Stimulated activated CD8-positive, alpha-beta memory T cell treated with anti-CD3 and anti-CD28 coated beads, Interleukin-4, amount 100 ng/mL, for 24 hours (primary cell): ENCODE measurements at places on chromosomes 2 and 18.
A peak's percentile ranks its signal among the peaks of the same experiment; 100 is the strongest.

- no peak for DNase-seq
Measured at GRCh38 chr2:226664140-226664539, 135.5 kb downstream of the IRS1 start.

DNA sequence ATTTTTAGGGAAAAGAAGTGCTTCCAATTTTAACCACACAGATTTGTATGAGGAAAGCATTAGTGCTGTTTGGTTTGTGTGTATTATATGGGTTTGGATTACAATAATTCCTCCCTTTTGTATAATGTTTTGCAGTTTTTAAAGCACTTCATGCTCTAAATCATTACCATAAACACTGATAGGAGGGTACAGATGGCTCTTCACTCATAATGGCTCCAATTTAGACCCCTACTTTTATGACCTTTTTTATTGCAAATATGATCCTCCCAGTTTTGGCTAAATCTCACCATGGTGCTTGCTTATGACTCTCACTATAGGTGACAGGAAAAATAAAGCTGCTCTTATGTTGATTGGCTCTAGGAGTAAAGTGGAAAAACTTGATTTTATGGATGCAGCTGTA, 23.8 kb upstream of the TMEM17 start:
- no peak for DNase-seq

GRCh38 chr2:174595891-174596397, 1.7 kb downstream of the WIPF1 start:
- no peak for DNase-seq

GRCh38 chr2:37982147-37982582, 57.1 kb downstream of the RMDN2 start:
- DNase-seq = peak; percentile 35

DNA sequence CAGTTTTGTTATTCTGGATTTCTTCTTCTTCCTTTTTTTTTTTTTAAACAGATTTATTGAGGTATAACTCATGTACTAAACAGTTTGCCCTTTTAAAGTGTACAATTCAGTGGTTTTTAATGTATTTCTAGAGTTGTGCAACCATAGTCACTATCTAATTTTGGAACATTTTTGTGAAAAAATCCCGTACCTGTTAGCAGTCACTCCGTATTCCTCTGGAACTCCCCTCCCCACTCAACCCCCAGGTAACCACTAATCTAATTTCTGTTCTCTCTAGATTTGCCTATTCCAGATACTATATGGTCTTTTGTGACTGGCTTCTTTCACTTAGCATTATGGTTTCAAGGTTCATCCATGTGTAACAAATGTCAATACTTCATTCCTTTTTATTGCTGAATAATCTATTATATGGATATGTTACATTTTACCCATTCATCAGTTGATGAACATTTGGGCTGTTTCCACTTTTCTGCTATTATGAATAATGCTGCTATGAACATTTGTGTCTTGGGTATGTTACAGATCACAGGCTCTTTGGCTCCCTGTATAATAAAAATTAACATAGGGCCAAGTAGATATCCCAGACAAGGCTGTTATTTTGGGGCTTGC, 21.9 kb downstream of the EHBP1 start:
- DNase-seq = no peak

GRCh38 chr2:47033102-47033880, 117.7 kb upstream of the MCFD2 start:
- no peak for DNase-seq

DNA sequence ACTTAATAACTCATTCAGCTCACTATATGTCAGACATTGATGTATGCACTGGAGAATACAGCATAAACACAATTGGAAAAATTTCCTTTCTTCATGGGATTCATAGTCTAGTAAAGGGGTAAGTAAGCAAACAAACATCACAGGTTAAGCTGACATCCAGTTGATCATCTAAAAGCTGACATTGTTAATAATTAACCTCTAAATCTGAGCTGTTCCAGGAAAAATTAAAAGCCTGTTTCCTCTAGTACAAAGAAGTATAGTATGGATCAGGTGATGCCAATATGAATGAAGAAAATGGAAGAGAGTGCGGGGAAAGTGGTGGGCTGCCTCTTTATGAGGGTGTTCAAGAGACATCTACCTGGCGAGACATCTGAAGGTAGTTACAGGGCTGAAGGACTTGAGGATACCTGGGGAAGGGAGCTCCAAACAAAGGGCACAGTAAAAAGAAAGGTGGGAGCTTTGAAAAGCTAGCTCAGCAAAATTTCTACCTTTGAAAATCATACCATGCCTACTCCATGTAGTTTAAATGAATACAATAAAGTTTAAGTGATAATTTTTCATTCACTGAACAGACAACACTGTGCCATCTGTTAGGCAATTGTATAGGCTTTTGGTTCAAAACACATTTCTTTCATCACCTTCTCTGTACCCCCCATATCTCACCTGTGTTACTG, 619.3 kb downstream of the TRIB2 start:
- no peak for DNase-seq

DNA sequence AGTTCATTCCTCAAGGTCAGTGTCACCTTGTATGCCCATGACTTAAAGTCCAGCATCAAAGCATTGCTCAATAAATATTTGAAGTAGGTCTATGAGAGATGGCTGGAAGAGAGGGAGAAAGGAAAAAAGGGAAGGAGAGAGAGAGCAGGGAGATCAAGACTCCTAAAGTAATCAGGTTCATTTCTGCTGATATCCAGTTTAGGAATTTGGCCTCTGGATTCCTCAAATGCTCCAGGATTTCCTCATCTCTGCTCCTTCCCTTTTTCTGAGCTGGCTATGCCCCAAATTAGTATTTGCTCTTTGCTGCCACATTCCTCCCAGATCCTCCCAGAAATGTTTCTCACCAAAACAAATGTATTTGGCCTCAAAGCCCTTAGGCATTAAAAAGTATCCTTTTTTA, 739.4 kb upstream of the CHAC2 start:
- DNase-seq = no peak

- DNase-seq = no peak
Measured at GRCh38 chr2:102359527-102359926, 3.9 kb downstream of the IL18R1 start.

- no peak for DNase-seq
Measured at GRCh38 chr2:101811226-101812015, 113.9 kb downstream of the MAP4K4 start.

DNA sequence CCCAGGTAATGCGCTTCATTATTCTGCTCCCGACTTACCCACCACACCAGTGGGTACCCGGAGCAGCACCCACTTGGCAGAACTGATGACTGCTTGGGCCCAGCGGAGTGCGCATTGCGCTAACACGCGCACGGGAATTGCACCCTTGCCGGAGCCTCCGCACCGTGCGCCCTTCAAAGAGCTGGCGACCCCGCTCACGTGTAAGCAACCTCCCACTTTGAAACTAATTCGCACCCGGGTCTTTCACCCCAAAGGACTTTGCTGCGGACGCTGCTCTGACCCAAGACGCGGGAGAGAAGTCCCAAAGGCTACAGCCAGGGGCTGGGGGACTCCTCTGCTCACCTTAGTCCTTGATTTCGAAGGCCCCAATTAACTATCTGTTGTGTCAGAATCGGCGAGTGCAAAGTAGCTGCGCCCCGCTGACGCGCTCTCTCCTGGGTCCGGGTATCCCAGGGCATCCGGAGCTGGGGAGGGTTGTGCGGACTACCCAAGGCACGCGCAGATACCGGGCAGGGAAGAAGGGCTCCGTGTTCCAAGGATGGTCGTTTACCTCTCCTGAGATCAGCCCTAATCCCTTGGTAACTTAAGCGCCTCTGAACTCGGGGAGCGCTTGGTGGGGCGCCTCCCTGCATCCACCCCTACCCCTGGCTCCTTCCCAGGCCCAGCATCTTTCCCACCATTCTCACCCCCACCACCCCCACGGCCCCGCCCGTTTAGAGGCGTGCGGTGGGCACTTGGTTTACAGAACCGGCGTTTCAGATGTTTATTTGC, 13.1 kb upstream of the SATB2 start:
- no peak for DNase-seq

- no peak for DNase-seq
Measured at GRCh38 chr2:157258520-157259326, 1.2 kb downstream of the GALNT5 start.

DNA sequence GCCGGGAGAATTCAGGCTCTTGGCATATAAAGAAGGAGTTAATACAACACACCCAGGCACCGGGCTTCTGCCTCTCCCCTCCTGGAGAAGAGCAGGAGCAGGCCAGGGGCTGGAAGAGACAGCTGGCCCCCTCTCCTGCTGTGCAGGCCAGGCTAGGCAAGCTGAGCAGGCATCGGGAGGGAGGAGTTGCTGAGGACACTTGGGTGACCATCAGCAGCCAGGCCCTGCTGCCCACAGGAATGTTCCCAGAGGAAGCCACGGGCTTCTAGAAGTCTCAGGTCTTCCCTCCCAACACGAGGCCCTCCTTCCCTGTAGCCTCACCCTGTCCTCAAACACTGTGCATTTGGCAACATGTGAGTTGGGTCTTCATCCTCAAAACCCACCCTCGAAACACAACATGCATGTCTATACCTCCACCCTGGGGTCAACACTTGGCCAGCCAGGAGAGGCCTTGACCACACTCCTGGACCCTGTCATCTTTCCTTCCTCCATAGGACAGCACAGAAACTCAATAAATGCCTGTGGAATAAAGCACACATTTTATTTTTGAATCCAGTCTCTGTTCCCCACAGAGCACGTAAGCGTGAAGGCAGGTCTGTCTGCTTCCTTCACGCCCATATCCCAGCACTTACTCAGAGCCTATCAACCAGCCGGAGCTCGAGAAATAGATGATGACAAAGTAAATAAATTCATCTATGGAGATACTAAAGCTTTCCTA, 433.8 kb upstream of the ID2 start:
- DNase-seq = no peak

DNA sequence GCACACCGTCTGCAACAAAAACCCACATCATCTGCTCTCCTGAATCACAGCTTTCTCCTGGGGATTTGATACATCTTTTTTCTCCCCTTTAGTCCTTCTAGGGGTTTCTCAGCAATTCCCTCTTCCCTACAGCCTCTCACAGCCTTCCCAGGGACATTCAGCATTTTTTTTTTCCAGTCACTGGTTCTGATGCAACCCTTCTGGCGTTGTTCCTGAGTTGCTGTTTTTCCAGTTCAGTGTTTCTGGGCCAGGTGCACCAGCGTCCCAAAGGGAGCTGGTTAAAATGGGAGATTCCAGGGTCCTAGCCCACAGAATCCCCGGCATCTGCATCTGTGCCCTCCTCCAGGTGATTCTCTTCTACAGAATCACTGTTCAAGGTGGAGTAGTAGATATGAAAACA, 36.1 kb downstream of the ADCY3 start:
- DNase-seq = no peak

GRCh38 chr2:208334230-208334629, 68.2 kb downstream of the PIKFYVE start:
- no peak for DNase-seq

GRCh38 chr2:119250718-119251290, 27.2 kb downstream of the STEAP3 start:
- DNase-seq = no peak

DNA sequence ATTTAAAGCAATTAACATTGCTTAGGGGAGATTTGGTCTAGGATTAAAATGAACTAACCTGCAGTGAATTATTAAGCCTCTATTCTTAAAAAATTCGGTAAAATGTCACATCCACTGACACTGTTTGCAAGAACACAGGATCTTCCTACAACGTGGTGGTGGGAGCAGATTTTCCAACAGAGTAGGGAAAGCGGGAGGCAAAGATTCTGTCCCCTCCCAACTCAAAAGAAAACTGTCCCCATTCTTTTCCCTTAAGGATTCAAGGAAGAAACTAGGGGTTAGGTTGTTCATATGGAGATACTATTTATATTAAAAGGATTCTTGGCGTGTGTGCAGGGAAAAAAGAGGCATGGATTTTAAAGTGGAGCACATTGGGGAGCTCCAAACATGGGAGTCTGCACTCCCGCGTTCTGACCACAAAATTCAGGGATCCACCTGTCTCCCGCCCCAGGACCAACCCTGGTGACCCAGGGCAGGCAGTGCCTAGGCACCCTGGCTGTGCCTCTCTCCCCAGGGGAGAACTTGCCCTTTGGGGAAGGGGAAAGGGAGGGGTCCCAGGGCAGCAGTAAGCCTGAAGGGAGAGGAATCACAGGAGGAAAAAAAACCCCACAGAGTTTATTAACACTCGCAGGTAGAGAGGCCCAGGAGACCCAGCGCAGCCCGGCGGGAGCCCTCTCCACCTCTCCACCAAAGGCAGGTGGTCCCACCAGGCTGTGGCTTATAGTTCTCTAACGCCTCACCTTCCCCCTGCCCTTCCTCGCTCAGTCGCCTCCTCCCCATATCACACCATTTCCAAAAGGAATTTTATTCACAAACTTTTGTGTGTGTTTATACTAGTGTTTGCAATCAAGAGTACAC, 2.3 kb downstream of the PTGR3 start:
- DNase-seq = no peak

- DNase-seq = no peak
Measured at GRCh38 chr2:174183076-174183475, 65.3 kb downstream of the OLA1 start.

- DNase-seq = no peak
Measured at GRCh38 chr18:50875966-50876536, 2.9 kb upstream of the ME2 start.
